ENCODE measurements at places on chromosomes 1 and 21. TPM values are rescaled to one million over a fixed set of nuclear protein-coding genes. Genes with fewer than 3 reads are reported as not detected.

DNA sequence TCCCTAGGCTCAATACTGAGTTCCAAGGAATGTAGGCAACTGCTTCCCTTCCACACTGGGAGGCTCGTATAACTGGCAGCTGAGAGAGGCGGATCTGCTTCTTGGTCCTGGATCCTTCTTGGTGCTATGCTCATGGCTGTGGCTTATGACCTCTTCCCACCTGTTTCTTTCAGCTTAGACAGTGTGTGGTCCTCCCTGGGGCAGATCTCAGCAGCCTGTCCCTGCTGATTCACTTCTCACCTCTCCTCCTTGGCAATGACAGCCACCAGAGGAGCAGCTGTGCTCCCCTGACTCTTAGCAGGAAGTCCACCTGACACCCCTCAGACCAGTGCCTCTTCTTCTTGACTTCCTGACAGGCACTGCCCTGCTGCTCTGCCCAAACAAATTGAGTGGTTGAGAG lies 75.1 kb upstream of the PTGFRN start:
- peak; percentile 34 for DNase-seq

DNA sequence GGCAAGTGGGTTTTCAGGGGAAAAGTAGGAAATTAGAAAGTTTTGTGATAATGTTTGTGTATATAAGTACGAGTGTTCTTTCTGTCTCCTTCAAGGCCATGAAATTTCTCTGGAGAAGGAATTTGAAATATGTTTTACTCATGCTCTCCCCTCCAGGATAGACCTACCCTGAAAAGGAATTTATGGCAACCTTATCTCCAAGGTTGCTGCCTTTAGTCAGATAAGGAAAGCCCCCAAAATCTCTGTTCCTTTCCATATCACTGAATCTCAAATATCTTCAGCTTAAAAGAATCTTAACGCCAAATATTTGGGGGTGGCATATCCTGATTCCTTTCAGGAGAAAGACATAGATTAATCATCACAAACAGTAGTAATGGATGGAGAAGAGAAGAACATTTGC lies 499 bp upstream of the C4BPB start:
- DNase-seq: no peak

DNA sequence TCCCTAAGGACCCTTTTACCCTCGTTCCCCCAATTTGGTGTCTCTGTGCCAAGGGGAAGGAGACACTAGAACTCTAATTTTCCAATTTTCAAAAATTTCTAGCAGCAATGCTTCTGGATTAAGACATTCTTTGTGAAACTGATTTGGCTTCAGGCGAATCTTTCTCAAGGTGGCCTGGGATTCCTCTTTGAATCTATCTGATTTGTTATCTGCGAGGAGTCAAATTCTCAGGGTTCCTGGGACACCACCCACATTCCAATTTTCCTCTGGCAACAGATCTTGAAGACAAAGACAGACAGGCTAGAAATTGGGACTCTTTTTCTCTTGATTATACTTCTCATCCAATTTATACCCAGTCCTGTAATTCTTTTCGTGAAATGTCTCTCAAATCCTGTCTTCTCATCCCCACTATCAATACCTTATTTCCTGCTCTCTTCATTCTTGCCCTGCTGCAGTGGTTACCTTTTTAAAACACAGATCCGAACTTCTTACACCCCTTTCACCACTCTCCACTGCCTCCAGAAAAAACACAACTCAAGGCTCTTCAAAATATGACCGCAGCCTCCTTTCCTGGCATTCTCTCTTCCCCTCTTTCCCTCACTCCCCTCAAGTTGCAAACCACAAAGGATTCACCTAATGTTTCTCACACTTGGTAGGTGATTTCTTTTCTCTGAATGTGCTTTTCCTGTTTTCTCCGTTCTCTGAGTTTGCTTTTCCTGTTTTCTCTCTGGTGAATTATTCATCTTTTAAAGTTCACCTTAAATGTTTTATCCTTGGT lies 2.7 kb upstream of the MPZL1 start:
- no peak for DNase-seq

DNA sequence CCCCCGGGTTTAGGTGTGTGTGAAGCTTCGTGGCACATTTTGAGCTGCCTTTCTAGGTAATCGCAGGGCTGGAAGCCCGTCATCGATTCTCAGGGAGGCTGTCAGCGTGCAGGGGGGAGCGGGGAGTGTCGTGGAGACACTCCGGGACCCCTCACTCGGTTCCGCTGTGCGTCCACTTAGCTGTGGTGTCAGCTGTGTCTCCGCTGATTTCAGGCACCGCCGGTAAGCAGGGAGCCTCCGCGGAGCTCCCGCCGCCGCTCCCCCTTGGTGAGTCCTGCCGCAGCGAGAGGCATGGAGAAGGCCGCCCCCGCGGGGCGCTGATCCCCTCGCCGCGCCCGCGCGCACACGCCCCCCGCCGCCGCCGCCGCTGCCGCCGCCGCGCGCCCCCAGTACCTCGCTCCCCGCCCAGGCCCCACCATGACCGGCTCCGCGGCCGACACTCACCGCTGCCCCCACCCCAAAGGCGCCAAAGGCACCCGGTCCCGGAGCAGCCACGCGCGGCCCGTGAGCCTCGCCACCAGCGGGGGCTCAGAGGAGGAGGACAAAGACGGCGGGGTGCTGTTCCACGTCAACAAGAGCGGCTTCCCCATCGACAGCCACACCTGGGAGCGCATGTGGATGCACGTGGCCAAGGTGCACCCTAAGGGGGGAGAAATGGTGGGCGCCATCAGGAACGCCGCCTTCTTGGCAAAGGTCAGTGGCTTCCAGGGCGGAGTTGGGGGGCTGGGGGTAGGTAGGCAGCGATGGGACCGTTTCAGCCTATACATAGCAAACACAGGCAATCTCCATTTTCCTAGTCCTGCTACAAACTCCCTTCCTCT lies 995 bp downstream of the VASH2 start:
- DNase-seq: no peak

DNA sequence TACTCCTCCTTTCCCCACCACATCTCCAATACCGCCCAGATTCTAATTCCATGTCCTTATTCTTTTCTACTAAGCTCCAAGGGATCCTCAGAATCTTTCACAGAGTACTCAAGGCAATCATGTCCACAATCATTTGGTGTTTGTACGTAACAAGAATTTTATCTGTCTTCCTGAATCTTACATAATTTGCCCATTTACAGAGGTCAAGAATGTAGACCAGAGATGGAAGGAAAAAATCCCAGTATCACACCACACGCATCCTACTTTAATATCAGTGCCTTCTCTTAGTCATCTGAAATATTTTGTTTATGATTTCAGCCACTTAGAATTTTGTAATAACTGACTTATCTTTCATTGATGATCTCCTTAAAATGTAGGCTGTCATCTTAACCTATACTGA lies 366.0 kb upstream of the LRRC7 start:
- DNase-seq: no peak

The LCE7A gene
- total RNA-seq: not detected

Data from LHCN-M2 (cell line).